Activated T-helper 1 cell treated with anti-CD3 and anti-CD28 coated beads, Interleukin-12 subunit alpha, Interleukin-12 subunit beta, Interleukin-2, Interleukin-4 antibody, amounts not matched to agents 30 ng/mL and 10 ng/mL and 1 ng/mL, durations not matched to agents 14 hours and 24 hours and 36 hours (primary cell): ENCODE measurements at places on chromosomes 7 and 10. TPM values are rescaled to one million over a fixed set of nuclear protein-coding genes. Genes with fewer than 3 reads are reported as not detected.

SPDYE16 gene
- 0.15 TPM in 1 of 2 replicates, not detected in the other for total RNA-seq

OR2A14 gene
- total RNA-seq = not detected in 2 replicates

AZGP1 gene
- not detected in 2 replicates for total RNA-seq

ZNF485 gene
- total RNA-seq = 5.7 and 6.6 TPM in 2 replicates

MYPN gene
- not detected in 2 replicates for total RNA-seq

GIMAP8 gene
- 9.2 and 9.4 TPM in 2 replicates for total RNA-seq

TLX1 gene
- total RNA-seq = not detected in 2 replicates

SPDYE6 gene
- not detected in 2 replicates for total RNA-seq

CPVL gene
- not detected in 2 replicates for total RNA-seq

FBXL13 gene
- 0.34 and 0.54 TPM in 2 replicates for total RNA-seq

BPGM gene
- 23.8 and 25.3 TPM in 2 replicates for total RNA-seq

GIMAP1 gene
- total RNA-seq = 4.6 and 4.9 TPM in 2 replicates

PGAM2 gene
- total RNA-seq = 0.42 and 0.78 TPM in 2 replicates

IDI2 gene
- total RNA-seq = not detected in 2 replicates

COBL gene
- total RNA-seq = not detected in 2 replicates

PFKP gene
- 264 and 267 TPM in 2 replicates for total RNA-seq
